Right cardiac atrium (tissue), 5 donors: ENCODE measurements at places on chromosomes 2 and 18. TPM values are rescaled to one million over a fixed set of nuclear protein-coding genes. Genes with fewer than 3 reads are reported as not detected.

The SERPINB3 gene
- total RNA-seq, result not detected

The FEV gene
- total RNA-seq, result not detected

The MAP4K4 gene
- total RNA-seq, result 56.4 TPM

The CDK5R2 gene
- not detected for total RNA-seq

The ACADL gene
- total RNA-seq, result 2.8 TPM

The VSNL1 gene
- total RNA-seq, result 38.8 TPM

The SRD5A2 gene
- not detected for total RNA-seq

The SPC25 gene
- 0.31 TPM for total RNA-seq

The SPATA3 gene
- not detected for total RNA-seq

The PRPF40A gene
- 38.0 TPM for total RNA-seq

The DYNAP gene
- not detected for total RNA-seq

The DTYMK gene
- total RNA-seq, result 9.6 TPM

The LRRTM4 gene
- total RNA-seq, result 0.50 TPM

The REG3G gene
- not detected for total RNA-seq

The TFPI gene
- total RNA-seq, result 62.7 TPM
